ENCODE measurements at places on chromosomes 11 and 22. TPM values are rescaled to one million over a fixed set of nuclear protein-coding genes. Genes with fewer than 3 reads are reported as not detected.
A peak's percentile ranks its signal among the peaks of the same experiment; 100 is the strongest.

DNA sequence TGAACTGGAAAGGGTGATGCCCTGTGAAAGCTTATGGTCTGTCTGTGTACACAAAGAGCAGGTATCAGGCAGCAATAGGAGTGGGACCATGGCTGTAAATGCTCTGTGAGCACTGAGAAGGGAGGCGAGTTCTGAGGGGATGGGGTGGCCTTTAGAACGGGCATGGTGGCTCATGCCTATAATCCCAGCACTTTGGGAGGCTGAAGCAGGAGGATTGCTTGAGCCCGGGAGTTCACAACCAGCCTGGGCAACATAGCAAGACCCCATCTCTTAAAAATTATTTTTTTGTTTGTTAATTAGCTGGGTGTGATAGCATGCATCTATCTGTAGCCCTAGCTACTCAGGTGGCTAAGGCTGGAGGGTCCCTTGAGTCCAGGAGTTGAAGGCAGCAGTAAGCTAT, 3.5 kb downstream of the SPINDOC start:
- DNase-seq: no peak

GRCh38 chr11:114562166-114562916, 2.7 kb upstream of the NXPE1 start:
- DNase-seq: no peak

DNA sequence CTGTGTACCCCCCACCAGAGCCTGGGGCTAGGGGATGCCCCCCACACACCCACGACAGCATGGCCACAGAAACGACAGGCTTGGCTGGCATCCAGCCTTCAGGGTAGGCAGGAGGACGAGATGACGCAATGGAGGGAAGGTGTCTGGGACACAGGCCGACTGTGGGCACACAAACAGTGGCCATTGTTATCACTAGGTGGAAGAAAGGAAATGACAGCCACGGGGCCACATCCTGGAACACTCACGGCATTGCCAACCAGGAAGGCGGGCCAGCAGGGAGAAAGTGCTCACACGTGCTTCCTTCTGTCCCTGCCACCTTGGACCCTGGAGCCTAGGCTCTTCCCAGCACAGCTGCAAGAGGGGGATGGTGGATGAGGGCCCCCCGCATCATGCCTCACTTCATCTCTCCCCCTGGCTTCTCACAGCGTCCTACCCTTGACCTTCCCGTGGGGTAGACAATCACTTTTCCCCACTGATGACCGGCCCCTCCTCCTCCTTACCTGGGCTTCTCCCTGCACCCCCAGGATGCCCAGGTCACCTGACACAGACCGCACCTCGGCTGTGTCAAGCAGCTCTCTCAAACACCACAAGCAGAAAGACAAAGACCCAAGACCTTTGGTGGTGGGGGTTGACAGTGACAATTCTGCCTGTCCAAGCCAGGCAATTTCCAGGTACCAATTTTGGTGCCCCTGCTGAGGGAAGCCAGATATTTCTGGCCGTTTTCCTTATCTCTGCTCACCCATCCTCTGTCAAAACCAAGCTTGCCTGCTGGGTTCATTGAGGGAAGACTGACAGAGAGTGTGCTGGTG, 8.6 kb downstream of the PLA2G6 start:
- peak; percentile 96 for DNase-seq

The ARL14EP gene
- 41.8 TPM for total RNA-seq

GRCh38 chr11:32511926-32512325, 71.7 kb upstream of the EIF3M start:
- DNase-seq: peak; percentile 45

DNA sequence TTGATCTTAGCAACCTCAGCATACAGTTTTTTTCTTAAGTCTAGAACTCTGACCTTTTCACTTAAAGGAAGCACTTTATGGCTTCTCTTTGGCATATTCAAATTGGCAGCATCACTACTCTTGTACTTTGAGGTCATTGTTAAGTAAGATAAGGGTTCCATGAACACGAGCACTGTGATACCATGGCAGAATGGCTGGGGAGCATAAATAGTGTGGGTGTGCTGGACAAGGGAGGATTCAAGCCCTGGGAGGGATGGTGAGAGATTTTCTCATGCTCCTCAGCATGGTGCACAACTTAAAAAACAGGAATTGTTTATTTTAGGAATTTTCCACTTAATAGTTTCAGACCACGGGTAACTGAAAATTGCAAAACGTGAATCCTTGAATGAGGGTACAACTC, 111.4 kb downstream of the ATXN10 start:
- no peak for DNase-seq

- DNase-seq: peak; percentile 88
Observed at GRCh38 chr11:66361502-66361941, 10.0 kb downstream of the SLC29A2 start.

GRCh38 chr11:77322506-77322905, 21.0 kb upstream of the GDPD4 start:
- peak; percentile 2 for DNase-seq
